GM12865 (cell line): ENCODE measurements at places on chromosomes 16 and 17.

- no peak for DNase-seq
These were observed 9.6 kb downstream of the CDK5RAP3 start for GRCh38 chr17:47980541-47980940.

DNA sequence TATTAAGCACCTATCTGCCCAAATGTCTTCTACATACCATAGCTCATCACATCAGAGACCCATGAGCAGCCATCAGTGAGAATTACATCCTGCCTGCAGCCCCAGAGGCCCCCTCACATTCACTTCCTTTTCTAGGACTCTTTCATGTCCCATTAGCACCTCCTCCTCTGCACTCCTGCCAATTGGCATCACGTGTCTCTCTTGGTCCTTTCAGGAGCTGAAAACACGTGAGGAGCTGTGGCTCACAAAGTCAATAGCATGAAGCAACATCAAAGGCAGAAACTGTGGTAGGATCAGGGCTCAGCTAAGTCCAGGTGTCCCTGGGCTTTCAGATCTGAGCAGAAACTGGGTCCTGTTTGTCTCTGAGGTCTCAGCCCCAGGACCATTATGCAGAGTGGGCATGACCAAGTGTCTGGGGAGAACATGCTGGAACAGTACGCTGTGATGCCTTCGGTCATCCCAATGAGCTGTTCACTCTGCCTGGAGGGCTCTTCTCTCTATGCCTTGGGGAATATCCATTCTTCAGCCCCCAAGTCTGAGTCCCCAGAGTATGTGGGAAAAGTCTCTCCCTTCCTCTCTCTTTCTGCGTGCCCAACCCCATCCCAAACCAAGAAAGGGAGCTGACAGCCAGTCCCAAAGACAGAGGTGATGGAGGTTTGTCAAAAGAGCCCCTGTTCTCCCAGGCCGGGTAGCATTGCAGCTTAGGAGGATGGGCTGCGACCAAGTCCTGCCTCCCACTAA lies 457.0 kb upstream of the CDH5 start:
- DNase-seq: peak; percentile 67

- DNase-seq: no peak
These were observed 584.9 kb downstream of the CDH13 start for GRCh38 chr16:83211711-83212110.

GRCh38 chr17:80664217-80664790 lies 119.7 kb downstream of the RPTOR start:
- no peak for DNase-seq

DNA sequence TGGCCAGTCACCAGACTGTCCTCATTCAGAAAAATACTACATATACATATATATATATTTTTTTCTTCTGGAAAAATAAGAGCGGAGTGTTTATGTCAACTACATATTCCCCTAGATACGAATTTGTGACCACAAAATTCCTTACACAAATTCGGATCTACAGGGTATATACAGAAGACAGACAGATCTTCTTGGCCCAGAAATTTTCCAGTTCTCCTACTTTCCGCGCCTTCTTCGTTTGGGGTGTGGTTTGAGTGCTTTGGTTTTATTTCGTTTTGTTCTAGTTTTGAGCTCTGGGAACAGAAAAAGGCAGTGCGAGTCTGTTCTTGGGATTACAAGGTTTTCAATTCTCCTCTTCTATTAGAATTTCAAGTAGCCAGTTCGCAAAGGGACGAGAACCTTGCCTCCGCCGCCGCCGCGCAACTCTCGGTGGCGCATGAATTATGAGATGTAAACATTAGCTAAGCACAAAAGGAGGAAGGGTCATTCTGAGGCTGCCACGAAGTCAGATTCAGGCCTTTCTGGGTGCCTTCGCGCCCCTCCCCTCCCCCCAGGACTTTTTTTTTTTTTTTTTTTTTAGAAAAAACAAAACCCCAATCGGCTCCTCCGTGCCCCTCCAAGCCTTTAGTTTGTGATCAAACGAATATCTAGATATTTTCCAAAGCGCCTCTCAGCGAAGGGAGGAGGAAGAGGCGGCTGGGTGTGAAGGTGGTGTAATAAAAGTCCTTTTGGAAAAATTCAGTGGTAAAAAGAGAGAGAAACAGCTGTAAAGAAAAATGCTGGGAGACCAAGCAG lies 1.8 kb upstream of the HOXB4 start:
- DNase-seq: no peak

GRCh38 chr17:29124135-29124924 lies 55.9 kb downstream of the MYO18A start:
- DNase-seq: peak; percentile 67

- no peak for DNase-seq
These were observed 20.7 kb downstream of the ADAP2 start for GRCh38 chr17:30942308-30943079.

GRCh38 chr16:87560428-87561199 lies 41.7 kb upstream of the JPH3 start:
- peak; percentile 9 for DNase-seq

DNA sequence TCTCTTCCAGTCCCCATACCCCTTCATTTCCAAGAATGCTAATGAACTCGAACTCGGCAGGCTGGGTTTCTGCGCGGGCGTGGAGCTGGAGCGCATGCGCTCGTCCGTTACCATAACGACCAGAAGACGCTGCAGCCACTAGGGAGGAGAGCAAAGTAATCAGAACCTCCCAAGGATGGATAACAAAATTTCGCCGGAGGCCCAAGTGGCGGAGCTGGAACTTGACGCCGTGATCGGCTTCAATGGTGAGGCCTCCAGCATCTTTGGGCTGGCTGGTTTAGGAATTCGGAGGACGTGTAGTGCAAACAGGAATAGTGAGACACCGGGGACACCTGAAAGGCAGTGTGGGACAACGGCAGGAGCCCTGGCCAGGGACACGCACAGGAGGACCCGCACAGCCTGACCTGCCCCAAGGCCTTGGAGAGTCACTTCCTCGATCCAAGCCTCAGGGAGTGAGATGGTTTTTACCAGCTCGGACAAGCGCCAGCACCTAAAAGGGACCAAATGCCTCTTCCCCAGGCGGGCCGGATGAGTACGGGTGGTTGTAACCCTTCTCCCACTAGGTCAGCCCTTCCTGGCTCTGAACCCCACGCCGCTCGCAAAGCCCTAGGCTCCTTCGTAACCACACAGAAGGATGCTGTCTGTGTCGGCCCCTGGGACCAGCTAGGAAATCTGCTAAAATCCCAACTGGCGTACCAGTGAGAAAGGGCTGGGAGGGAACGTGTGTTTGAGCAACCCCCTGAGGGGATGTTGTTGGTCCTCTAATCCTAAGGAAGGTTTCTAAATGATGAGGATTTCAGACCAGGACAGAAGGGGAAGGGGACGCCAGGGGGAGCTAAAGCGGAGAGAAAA lies at the start of gene CFAP52:
Gene CFAP52 (plus strand): TSS at position 122 of the 852 bp plus-strand sequence. CDS start 54 bp downstream, at position 176.
- DNase-seq: peak; percentile 79

DNA sequence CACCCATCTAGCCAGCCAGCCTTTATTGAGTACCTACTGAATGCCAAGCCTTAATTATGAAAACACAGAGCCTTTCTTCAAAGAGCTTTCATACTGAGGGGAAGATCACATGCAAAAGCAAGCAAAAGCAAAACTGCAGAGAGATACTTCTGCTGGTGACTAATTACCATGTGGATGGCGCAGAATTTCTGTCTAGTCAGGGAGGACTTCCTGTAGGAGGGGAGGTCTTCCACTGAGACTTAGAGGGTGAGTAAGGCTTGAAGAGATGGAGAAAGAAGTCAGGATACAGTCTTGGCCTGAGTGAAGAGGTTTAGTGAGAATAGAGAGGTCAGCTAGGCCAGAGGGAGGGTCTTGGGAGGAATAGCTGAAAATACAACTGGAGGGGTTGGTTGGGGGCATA lies 53.9 kb upstream of the CCL2 start:
- DNase-seq: peak; percentile 18

DNA sequence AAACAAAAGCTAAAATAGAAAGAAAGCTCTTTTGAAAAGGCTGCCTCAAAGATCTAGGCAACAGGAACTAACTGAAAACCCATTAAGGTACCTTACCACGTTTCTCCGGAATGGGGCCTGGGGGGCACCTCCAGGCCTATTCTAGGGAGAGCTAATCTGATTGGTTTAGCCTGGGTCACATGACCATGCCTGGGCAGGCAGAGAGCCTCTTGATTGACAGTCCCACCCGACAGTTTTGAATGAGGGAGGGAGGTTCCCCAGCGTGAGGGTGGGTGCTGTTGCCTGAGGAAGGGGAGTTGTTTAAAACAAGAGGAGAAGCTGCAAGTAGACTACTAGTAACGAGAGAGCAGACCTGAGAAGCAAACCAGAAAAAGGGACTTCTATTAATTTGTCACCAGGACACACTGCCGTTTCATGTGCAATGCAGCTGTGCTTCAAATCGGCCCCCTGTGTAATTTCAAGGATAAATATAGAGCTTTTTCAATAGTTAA lies 143.4 kb upstream of the HS3ST2 start:
- peak; percentile 56 for DNase-seq

GRCh38 chr16:80719573-80719972 lies 84.8 kb downstream of the CDYL2 start:
- peak; percentile 50 for DNase-seq

DNA sequence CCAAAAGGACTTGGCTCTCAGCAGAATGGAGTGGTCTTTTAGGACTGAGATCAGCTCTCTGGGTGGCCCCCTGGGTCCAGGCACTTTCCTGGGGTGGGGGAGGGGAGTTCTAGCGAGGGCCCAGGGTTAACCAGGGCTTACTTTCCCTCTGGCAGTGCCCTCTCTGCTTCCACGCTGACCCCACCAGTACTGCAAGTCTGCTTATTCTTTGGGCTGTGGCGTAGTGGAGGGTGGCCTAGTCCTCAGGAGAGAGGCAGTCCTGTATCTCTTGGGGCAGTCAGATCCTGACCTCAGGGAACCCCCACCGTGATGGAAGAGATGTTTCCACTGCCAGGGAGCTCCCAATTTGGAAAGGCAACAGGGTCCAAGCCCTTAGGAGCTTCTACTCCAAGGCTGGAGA lies 79.4 kb downstream of the CCDC182 start:
- DNase-seq: no peak

GRCh38 chr16:84511831-84512230 lies 7.4 kb upstream of the MEAK7 start:
- DNase-seq: no peak

- no peak for DNase-seq
These were observed 25.9 kb downstream of the RNF43 start for GRCh38 chr17:58391302-58391984.

- DNase-seq: peak; percentile 46
These were observed 9.9 kb downstream of the FMNL1 start for GRCh38 chr17:45231481-45232116.

- DNase-seq: no peak
These were observed 12.9 kb downstream of the ITGAX start for GRCh38 chr16:31367853-31368252.
